ENCODE measurements at places on chromosomes 11 and 22.

DNA sequence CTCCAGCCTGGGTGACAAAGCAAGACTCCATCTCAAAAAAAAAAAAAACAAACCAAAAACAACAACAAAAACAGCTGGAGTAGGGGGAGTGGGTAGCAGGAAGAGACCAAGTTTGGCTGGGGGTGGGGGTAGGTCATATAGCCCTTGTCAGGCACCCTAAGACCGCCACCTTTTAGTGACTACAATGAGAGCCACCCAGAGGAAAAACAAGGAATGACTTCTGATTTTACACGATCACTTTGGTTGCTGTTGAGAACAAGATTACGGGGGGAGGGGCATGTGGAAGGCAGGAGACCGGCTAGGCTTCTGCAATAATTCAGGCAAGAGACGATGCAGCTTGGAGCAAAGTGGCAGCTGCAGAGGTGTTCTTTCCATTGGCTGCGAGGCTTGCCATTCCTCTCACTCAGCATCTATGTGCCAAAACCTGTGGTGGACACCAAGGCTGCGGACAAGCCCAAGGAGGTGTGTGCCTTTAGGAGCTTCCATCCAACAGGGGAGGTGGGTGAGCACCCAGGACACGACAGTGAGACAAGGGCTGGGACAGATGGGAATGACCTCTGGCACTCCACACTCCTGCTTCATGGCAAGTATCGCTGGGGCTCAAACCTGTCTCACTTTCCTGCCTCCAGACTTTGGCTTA is 1.7 kb downstream of the RPS19BP1 start:
- no peak for DNase-seq

DNA sequence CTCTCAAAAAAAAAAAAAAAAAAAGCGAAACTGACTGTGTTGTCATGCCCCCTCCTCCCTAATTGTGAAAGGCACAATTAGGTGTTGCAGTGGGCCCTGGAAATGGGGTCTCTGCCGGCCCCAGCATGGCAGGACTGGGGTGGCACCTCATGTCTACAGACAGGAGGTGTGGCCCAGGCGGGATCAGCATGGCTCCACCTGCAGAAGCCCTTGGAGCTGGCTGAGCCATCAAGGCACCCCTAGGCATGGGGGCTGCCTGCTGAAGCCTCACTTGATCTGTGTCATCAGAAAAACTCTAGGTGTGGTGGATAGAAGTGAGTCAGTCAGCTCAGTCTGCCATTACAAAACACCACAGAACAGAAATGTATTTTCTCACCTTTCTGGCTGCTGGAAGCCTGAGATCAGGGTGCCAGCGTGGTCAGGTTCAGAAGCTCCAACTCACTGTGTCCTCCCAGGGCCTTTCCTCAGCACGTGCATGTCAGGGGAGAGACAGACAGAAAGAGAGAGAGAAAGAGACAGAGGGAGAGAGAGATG is 10.1 kb upstream of the B4GALNT4 start:
- DNase-seq = no peak

GRCh38 chr11:127003260-127003981 is 2.9 kb upstream of the KIRREL3 start:
- no peak for DNase-seq

- no peak for DNase-seq
Measured at GRCh38 chr11:3150726-3151125, 14.4 kb downstream of the OSBPL5 start.

DNA sequence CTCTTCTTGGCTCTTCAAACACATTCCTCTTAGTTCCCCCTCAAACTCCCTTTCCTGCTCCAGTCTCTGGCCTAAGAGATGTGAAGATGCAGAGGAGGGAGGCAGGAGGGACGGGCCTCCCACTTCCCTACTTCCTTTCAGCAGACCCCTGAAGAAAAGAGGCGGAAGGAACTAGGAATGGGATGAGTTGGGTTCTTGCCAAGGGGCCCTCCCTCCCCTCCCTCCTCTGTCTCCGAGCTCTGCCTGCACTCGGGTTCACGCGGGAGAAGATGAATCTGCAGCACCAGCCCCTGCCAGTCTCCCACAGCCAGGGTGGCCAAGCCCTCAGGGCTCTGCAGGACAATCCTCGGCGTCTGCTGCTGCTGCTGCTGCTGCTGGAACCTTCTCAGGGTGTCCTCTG is 24.3 kb upstream of the PKNOX2 start:
- no peak for DNase-seq

GRCh38 chr22:30361916-30362650 is 5.3 kb downstream of the CCDC157 start:
- DNase-seq = no peak

- DNase-seq = peak; percentile 71
Measured at GRCh38 chr11:72038491-72038890, 39.8 kb downstream of the IL18BP start.

DNA sequence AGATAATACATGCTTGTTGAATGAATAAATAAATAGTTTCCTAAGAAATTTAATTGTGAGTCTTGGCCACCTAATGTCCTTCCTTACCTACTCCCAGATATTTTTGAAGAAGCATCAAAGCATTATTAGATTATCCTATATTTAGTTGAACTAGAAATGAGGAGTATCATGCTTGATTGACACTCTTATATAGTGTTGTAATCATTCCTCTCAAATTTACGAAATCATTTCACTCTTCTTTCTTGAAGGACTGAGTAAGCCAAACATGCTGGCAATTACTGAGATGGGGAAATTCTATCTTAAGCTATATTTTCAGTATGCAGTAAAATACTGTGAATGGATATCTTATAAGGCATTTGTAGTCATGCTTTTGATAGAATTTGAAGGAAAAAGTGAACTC is 189.0 kb downstream of the LUZP2 start:
- DNase-seq = no peak

DNA sequence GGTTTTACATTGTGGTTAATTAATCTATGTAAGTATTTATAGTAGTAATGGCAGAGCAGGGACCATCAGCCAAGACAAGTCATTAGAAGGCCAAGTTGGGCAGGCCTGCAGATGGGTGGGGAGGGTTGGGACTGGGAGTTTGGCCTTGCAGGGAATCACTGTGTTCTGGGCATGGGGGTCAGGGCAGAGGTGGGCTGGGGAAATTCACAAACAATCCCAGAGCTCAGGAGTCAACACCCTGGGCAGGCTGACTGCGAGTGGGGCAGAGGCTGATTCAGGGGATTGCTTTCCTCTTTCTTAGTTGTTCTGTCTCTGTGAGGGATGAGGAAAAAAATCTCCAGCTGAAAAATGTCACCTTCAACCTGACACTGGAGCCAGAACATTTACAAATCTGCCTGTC is 322.5 kb downstream of the NTM start:
- no peak for DNase-seq

DNA sequence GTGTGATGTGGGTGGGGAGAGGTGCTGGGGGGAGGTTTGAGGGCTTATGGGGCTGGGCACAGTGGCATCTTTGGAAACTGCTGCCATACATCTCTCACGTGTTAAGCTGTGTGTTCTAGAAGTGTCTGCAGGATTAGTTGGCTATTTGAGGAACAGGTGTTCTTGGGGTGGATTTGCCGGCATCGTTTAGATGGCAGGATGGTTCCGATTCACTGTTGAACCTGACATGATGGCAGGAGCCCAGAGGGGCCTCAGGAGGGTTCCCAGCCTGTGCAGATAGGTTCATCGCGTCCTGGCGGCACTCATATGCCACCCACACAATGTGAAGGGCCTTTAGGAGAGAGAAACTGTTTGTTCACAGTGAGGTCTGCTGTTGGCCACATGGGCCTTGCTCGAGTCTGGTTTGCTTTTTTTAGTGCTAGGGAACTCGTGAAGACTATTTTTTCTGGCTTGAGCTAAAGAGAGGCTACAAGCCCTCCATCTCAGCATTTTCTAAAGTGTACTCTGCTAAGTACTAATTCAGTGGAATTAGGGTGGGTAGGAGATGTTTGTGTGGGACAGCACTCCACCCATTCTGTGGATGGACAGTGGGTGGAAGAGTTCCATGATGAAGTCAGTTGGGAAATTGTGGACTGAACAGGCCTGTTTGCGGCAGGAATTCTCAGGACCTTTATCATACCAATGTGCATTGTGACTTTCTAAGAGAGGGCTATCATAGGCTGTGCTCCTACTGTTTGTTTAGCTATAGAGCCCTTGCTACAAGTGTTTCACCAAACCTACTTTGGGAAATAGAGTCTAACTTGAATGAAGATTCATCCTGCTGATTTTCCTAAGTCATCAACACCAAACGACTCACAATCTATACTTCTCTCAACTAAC is 55.4 kb upstream of the PLET1 start:
- no peak for DNase-seq

- no peak for DNase-seq
Measured at GRCh38 chr11:119673759-119674336, 55.2 kb downstream of the NECTIN1 start.

- DNase-seq = no peak
Measured at GRCh38 chr11:3983101-3983500, 111.5 kb upstream of the RRM1 start.

DNA sequence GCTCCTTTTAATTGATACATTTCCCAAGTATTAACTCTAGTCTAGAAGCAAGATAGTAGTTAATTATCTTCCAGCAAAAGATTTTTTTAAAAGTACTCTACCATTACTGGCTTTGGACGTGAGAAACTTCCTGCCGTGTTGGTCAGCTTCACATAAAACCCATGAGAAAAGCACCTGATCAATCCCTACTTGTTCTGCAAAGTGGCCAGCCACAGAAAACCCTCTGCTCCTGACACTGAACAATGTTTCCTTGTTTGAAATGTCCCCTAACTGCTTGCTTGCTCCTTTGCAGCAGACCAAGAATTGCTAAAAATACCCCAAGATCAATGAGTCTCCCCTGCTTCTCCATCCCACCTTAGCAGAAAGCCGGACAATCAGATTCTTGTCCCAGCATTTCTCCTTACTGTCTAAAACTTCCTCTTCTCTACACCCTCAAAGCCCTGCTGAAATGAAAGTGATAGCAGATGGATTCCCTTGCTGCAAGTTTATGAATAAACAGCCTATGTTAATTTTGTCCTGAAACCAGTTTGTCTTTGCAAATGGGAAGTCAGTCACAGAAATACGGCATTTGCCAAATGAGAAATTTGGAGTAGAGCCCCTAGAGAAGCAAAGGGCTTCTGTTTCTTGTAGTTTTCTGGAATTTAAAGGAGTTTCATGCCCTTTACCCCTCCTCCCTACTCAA is 207.1 kb upstream of the ARHGAP20 start:
- DNase-seq = no peak

DNA sequence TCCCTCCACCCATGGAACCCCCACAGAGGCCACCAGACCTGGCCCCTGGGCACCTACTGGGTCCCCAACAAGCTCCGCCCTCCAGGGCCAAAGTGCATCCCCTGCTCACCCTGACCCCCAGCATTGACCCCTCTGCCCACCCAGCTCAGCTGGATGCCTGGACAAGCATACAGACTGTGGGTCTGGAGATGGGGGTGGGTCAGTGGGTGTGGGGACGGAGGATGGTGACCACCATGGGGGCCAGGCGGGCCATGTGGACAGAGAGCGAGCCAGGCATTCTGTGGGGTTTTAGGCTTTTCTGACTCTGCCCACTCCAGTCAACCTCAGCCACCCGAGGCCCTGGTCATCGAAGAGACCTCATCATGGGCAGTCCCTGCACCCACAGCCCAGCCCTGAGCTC is 183.7 kb downstream of the BRD1 start:
- no peak for DNase-seq

DNA sequence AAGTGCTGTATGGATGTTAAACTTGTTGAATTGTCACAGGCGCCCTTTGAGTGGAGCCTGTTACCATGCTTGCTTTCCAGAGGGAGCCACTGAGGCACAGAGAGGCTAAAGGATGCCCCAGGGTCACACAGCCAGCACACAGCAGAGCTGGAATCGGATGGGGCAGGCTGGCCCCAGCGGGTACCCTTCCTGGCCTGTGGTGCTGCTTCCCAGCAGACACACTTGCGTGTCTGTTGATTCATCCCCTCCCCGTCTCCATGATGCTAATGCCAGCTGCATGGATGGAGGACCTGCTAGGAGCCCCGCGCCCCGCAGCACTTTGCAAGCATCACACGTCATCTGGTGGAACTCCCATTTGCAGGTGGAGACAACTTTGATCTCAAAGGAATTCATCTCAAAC is 52.4 kb upstream of the SHISAL1 start:
- DNase-seq = no peak

- DNase-seq = no peak
Measured at GRCh38 chr11:77020734-77021133, 13.5 kb upstream of the B3GNT6 start.

DNA sequence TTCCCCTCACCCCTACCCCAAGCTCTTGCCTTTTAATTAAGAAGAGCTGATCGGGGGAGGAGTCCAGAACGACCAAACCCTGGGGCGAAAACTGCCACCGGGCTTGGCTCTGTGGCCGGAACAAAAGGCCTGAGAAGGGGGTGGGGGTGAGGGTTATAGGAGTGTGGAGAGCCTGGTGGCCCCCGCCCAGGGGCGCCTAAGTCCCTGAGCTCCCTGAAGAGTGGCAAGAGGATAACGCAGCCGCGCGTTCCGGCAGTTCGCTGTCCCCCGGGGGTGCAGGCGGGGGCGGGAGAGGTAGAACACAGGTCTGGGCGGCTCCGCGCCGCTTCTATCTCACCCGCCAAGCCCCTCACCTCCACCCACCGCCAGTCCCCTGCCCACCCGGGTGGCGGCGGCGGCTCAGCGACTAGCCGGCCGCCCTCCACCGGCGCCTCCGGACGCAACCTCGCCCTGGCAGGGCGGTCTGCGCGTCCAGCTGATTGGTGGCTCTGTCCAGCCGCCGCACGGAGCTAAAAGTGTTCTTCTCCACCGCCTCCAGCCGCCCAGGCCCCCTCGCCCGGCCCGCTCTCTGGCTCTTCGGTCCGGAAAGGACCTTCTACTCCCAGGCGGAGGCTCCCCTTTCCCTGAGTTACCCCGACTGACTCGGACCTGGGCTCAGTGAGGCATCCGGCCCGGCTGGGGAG is 18.7 kb upstream of the BDNF start:
- DNase-seq = no peak

- DNase-seq = no peak
Measured at GRCh38 chr11:2536440-2536989, 91.7 kb downstream of the KCNQ1 start.

GRCh38 chr11:64916775-64917662 is at the start of gene ATG2A:
Gene ATG2A (minus strand): TSS chr11:64917209. CDS start chr11:64917135, 74 bp downstream.
- peak; percentile 99 for DNase-seq

DNA sequence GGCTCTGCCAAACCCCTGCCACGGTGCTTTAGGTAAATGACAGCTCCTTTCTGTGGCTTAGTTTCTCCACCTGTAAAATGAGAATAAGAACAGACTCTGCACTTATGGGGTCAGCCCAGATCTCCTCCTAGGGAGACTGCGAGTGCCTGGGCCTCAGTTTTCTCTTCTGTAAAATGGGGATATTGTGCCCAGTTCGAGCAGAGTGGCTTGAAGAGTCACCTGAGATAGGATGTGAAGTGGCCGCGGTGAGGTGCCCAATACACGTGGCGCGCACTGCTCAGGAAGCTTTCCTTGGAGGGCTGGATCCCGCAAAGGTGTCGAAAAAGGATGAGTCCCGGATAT is 473 bp upstream of the EMID1 start:
- no peak for DNase-seq
